Temporal lobe (tissue), 4 donors: ENCODE measurements at places on chromosomes 16 and 17. TPM values are rescaled to one million over a fixed set of nuclear protein-coding genes. Genes with fewer than 3 reads are reported as not detected.

The CD79B gene
- total RNA-seq, result not detected

The SAMD14 gene
- total RNA-seq, result 30.5 TPM

The LRRC45 gene
- 9.8 TPM for total RNA-seq

The PARD6A gene
- total RNA-seq, result 5.2 TPM

The SLC35G6 gene
- total RNA-seq, result not detected

The OGFOD3 gene
- 10.1 TPM for total RNA-seq

The CDRT15L2 gene
- not detected for total RNA-seq

The PLA2G10 gene
- not detected for total RNA-seq

The CD300E gene
- under 0.01 TPM for total RNA-seq

The PITPNM3 gene
- total RNA-seq, result 9.6 TPM

The CCL8 gene
- 0.25 TPM for total RNA-seq

The C16orf96 gene
- 0.25 TPM for total RNA-seq

The VPS35L gene
- total RNA-seq, result 34.7 TPM

The CPHXL2 gene
- not detected for total RNA-seq

The ASPHD1 gene
- total RNA-seq, result 13.0 TPM

The TOP2A gene
- 20.4 TPM for total RNA-seq

The HBA2 gene
- total RNA-seq, result 393 TPM

The CTRL gene
- total RNA-seq, result 3.4 TPM

The CCL16 gene
- total RNA-seq, result not detected

The CTF1 gene
- under 0.01 TPM for total RNA-seq

The OTOA gene
- total RNA-seq, result 0.25 TPM

The GPR179 gene
- 0.74 TPM for total RNA-seq

The C16orf86 gene
- total RNA-seq, result 2.7 TPM

The UTP4 gene
- 22.9 TPM for total RNA-seq

The SHISA6 gene
- 5.4 TPM for total RNA-seq

The DNAH17 gene
- total RNA-seq, result under 0.01 TPM

The KRT9 gene
- total RNA-seq, result not detected

The CCR7 gene
- 0.25 TPM for total RNA-seq

The KCNJ18 gene
- not detected for total RNA-seq

The ZKSCAN2 gene
- 14.5 TPM for total RNA-seq

The MYH2 gene
- under 0.01 TPM for total RNA-seq

The CENPV gene
- 73.8 TPM for total RNA-seq

The CACNG3 gene
- total RNA-seq, result 5.2 TPM

The WNK4 gene
- total RNA-seq, result 0.74 TPM

The B4GALNT2 gene
- total RNA-seq, result not detected

The KRTAP17-1 gene
- not detected for total RNA-seq

The COG4 gene
- total RNA-seq, result 27.8 TPM

The RAP1GAP2 gene
- 24.8 TPM for total RNA-seq

The KREMEN2 gene
- total RNA-seq, result 0.25 TPM
